Fibroblast of skin of left biceps (primary cell): ENCODE measurements at places on chromosomes 11 and 22.

GRCh38 chr11:9672288-9672916 lies 8.5 kb downstream of the SWAP70 start:
- no peak for DNase-seq

DNA sequence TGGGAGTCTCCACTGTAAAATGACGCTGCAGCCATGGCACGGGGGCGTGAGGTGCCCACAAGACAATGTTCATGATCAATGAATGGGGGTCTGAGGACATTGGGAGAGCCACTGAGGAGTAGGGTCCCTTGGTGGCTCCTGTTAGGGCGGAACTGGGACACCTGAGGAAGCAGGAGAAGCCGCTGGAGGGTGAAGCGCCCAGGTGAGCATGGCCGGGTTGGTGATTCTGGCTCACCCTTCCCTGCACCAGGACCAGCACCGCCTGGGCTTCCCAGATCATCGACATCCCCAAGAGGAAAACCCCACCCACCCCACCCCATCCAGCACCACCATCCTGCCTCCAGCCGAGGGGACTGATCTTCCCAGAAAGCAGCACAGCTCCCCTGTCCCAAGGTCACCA lies 30.6 kb downstream of the SHANK2 start:
- no peak for DNase-seq

DNA sequence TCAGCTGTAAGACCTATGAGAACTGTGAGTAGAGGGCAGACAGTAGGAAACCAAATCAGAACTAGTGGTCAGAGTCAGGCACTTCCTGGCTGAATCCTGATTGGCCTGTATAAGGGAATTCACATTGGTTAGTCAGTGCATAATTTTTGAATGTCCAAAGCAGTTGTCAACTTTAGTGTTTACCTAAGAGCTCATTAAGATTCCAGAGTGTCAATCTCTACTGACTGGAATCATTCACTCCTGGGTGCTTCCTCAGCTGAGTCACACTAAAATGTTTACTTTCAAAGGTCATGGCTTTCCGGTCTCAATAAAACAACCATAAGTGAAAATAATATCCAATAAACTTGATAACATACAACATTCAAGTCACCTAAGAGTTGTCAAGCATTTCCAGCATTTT lies 306.1 kb downstream of the C11orf87 start:
- DNase-seq: no peak

GRCh38 chr11:86917589-86917988 lies 37.6 kb downstream of the FZD4 start:
- no peak for DNase-seq

DNA sequence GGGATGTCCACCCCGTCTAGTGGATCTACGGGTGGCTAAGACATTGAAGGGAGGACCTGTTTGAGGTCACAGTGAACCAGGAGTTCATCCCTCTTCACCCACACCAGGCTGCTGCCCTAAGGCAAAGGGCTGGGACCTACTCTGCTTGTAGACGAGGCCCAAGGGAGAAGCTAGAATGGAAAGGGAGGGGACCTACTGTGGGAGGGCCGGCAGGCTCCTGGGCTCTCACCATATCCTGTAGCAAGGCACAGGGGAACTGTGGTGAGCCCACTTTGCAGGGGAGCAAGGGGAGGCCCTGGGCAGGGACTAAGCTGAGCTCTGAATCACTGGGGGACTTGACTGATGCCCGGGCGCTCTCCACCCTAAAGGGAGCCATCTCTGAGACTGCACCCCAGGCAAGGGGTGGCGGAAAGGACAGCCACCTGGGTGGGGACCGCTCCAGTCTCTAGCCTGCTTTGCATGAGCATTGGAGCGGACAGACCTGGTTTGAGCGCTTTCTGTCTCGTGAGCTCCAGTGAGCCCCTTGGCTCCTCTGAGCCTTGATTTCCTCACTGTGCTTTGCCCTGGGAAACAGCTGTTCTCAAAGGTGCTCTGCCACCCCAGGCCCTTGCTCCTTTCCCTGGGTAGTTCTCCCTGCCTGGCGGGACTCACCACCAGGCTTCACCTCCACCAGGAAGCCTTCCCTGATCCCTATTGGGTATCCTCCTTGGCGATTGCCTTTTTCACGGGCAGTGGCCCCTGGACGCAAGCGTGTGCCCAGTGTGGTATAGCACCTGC lies 24.2 kb downstream of the PARVG start:
- DNase-seq: no peak

DNA sequence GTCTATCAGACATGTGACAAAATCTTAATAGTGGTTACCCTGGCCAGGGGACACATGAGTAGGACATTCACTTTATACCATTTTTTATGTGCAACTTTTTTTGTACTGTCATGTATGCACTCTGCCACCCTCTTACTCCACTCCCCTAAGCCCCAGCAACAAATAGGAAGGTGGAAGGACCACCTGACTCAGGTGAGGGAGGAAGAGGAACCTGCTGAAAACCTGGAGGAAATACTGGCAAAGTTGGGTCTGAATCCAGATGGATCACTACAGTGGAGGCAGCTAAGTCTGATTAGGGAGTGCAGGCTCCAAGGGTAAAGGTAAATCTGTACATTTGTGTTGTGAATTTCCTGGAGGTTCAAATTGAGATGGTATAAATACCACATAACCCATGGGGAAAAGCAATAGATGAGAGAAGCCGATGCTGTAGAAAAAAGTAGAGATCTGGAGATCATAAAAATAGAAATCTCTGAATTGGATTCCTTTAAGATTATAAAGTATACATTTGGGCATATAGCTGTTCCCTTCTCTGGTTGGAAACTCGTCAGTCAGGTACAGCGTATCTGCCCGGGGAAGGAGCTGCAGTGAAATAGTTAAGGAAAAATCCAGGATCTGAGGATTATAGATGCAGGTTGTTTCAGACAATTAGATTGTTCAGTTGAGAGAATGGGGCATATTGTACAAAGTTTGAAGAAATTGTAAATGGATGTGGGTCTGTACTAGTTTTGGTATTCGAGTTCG lies 52.2 kb upstream of the OR9Q1 start:
- no peak for DNase-seq

GRCh38 chr11:134503596-134503995 lies 91.6 kb upstream of the B3GAT1 start:
- no peak for DNase-seq

- no peak for DNase-seq
These were observed 125.7 kb downstream of the MRTFA start for GRCh38 chr22:40510631-40511364.

- DNase-seq: no peak
These were observed 8.8 kb downstream of the POU2F3 start for GRCh38 chr11:120248551-120249278.

DNA sequence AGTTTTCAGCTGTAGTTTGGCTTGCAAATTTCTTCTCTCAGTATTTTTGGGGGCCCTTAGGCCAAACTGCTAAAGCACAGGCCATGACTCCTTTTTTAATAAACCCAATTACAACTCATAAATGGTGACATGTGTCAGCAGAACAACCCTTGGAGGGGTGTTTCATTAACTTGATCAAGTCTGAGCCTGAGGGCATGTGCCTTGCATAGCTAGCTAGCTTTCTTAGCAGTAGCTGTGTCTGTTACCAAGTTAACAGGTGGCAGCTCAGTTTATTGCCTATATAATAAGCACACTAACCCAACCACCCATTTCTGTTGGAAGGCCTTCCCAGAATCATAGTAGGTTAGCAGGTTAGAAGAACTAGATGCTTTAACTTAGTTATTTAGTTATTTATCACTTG lies 950.3 kb upstream of the CCDC90B start:
- DNase-seq: no peak

DNA sequence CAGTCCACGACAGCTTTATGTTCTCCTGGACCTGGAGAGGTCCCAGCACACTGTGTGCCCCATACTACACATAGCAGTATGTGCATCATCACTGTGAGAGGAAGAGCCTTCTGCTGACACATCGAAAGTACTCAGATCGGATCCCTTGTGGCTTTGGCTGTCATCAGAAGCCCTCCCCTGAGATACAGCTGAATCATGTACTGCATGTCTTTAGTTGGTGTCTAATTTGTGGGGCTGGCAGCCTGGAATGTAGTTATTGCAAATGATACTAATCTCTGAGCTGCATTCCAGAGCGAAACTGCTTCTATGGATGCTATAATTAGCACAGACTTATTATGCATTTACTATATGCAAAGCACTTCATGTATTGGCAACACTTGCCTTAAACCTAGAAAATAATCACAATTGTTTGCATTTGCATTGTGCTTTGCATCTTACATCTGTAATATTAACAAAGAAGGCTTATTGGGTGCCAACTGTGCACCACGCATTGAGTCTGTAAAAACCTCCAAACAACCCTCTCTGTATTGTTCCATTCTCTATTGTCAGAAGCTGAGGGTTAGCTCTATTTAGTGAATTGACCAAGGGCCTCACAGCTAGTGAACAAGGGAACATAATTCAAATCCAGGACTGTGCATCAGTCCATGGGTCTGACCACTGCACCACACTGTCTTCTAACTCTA lies 89.2 kb upstream of the CRTAM start:
- peak; percentile 88 for DNase-seq

DNA sequence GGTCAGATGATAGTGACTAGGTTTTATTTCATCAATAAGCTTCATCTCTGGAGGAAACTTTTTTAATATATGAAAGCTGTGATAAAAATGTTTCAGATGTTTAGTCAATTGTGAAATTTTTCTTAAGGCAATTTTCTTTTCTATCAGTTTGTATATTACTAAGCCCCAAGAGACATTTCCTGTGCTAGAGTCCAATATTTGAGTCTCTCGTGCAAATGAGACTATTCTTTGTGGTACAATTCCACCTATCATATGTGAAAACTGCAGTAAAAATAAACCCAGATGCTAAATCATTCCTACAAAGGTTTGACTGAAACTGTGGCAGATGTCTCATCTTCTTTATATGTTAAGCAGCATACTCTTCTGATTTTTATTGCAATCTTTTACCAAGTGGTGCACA lies 28.0 kb downstream of the CTR9 start:
- no peak for DNase-seq

- no peak for DNase-seq
These were observed 83.4 kb downstream of the ALX4 start for GRCh38 chr11:44226490-44226889.

GRCh38 chr11:76512851-76513653 lies 68.2 kb downstream of the EMSY start:
- DNase-seq: peak; percentile 7

GRCh38 chr11:61153593-61154095 lies 7.6 kb downstream of the VPS37C start:
- no peak for DNase-seq

GRCh38 chr11:17259519-17259918 lies 17.0 kb upstream of the NUCB2 start:
- DNase-seq: no peak

GRCh38 chr11:129932381-129933067 lies 37.1 kb upstream of the NFRKB start:
- no peak for DNase-seq

DNA sequence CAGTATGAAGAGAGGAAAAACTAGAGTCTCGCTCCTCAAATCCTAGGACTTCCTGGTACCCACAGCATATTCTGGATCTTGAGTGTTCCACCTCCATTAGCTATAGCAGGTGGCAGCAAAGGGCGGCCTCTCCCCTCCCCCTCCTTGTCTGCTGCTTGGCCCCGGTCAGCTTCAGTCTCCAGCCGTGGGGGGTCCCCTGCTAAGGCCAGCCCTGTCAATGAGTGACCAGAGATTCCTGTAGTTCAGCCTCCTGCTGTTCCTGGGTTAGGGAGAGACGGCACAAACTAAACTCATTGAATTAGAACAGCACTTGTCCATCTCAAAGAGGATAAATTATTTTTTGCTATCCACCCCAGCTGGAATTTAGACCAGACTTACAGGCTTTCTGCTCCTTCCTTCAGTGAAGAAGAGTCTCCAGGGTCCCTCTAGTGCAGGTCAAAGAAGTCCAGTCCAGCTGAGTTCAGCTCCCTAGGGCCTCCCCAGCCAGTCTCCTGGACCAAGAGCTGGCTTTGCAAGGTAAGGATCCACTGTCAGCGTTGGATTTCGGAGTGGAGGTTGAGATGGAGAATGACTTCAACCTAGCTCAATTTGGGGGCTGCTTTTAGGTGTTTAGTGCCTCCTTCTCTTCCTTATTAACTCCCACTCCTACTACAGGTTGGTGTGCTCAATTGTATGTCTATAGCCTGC lies 1.1 kb upstream of the PHLDB1 start:
- DNase-seq: no peak

DNA sequence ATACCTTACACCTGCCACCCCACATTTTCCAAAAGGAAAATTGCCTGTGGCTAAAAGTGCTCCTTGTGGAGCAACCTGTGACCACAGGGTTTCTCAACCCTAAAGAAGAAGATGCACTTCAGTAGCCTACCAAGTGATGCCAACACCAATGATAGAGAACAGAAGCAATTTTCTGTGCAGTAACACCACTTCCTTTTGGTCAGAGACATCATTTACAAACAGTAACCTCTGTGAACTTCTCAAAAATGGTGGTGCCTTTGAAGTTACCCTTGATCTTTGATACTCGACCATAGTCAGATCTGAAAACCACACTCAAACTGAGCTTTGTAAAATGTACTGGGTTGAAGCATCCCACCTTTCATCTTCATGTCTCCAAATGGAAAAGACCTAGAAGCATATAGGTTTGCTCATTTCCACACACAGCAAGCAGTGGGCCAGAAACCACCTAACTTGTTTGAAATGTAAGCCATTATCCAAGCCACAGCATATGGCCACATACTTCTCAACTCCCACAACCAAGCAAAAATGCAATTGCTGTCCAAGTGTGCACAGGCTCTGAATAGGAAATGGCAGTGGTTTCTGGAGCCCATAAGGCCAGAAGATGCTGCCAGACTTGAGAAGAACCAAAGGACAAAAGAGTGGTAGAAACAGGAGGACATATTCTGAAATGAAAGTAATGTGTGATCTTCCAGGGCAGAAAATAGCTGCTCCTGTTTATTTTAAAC lies 24.3 kb downstream of the MPPED2 start:
- peak; percentile 17 for DNase-seq

DNA sequence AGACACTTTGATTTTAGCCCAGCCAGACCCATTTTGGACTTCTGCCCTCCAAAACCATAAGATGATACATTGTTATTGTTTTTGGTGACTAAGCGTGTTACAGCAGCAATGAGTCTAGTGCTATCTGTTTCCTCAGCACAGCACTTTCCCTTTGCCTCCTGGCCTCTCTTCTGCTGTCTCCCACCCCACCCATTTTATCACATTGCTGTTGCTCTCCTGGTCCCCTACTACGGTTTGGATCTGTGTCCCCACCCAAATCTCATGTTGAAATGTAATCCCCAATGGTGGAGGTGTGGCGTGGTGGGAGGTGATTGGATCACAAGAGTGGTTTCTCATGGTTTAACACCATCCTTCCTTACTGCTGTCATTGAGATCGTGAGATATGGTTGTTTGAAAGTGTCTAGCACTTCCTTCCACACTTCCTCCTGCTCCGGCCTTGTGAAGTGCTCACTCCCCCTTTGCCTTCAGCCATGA lies 59.8 kb upstream of the CD82 start:
- DNase-seq: no peak
